ENCODE measurements at places on chromosomes 1 and 21.

GRCh38 chr1:234909851-234910250 lies 218.8 kb downstream of the TOMM20 start:
- DNase-seq = no peak

GRCh38 chr1:87106867-87107266 lies 192.4 kb downstream of the HS2ST1 start:
- DNase-seq = no peak

GRCh38 chr1:173052681-173053196 lies 2.0 kb upstream of the TNFSF18 start:
- DNase-seq = no peak

GRCh38 chr1:10178597-10179405 lies 31.6 kb upstream of the KIF1B start:
- no peak for DNase-seq

DNA sequence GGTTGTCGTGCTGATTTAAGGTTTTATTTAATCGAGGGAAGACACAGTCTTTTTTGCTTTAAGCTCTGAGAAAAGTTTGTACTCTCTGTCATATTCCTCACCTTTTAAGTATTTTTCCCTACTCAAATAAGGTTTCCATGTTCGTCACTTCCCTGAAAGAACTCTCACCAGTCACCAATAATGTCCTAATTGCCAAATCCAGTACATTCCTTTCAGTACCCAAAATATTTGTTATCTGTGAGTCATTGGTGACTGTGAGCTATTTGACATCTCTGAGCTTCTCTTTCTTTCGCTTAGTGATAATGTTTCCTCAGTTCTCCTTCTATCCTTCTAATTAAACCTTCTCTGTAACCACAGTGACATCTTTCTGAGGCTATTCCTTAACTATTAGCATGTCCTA lies 874.2 kb upstream of the ADGRL2 start:
- no peak for DNase-seq

GRCh38 chr1:235417086-235417697 lies 50.0 kb downstream of the TBCE start:
- peak; percentile 80 for DNase-seq

- no peak for DNase-seq
These were observed 56.1 kb downstream of the KAZN start for GRCh38 chr1:14654554-14654953.

DNA sequence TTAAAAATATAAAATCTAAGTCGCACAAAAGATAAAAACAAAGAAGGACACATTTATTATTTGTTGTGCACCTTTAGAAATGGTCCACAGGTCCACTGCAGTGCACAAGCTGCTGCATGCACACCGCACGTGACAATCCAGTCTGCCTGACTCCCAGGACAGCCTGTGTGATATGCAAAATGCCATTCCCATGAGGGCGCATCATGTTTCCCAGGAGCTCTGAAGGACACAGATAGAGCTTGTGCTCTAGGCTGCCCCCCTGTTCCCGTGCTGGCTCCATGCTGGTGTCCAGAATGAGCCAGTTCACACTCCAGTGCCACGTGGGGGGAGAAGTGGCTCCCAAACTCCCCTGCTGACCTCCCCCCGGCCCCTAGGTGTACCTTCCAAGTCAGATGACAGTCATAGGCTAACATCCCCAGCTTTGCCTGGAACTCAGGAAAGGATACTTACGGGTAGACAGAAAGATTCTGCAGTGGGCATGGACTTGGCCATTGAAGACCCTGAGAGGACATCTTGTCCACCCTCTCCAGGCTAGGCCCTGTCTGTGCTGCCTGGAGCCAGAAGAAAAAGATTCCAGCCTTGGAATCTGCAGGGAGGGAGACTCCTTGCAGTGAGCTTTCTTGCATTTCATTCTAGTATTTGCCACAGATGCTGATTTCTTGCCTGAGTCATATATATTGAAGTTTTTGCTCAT lies 26.3 kb downstream of the RAB7B start:
- no peak for DNase-seq

DNA sequence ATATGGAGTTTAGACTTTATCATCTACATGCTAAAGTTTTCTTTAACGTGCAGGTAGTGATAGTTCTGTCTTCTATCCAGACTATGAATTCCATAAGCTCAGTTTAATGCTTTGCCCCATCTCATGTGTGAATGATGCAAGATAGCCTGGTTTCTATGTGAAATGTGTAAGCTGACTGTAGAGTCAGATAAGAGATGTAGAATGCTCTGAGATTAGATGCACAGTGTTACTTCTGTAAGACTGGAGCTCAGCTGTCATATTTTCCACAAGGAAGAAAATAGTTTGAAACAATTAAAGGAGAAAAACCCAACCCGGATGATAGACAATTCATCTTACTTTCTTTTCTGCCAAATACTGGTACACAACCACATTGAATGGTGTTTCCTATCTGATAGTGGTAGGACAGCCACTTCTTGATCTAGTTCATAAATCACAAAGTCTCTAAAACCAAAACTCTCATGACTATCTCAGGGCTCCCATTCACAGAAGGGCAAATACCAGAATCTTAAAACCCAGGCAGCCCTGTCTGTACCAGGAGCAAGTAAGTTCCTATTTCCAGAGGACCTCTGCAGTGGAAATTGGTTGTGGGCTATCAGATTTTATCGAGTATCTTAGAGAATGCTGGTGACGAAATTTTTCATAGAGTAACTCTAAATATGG lies 50.6 kb downstream of the TBX15 start:
- no peak for DNase-seq

DNA sequence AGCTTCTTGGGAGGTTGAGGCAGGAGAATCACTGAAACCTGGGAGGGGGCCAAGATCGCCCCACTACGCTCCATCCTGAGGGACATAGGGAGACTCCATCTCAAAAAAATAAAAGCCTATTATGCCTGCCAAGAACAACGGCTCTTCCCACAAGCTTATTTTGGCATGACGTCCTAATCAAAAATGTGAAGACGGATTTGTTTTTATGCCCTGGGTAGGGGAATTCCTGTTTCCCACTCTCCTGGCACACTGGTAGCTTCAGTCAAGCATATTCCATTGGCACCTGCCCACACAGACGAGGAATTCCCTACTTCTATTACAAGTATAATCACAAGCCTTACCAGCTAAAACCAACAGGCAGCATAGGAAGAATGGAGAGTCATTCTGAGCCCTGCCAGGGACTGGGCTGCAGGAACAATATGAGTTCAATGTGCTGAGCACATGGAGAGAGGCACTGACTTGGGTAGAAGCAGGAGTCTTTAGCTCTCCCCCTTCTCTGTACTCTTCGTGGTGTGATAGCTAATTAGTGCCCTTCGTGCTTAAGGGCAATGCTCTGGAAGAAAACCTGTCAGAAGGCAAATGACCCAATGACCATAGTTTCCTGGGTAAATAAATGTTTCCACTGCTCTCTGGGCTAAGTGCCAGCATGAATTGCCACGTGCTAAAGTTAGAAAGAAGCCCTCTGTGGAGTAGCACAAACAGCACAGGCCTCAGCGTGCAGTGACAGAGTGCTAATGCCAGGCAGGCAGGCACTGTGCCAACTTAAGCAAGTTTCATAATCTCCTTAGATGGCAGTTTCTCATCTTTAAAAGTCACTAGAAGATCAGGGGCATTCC lies 16.8 kb downstream of the TNFSF4 start:
- no peak for DNase-seq

- no peak for DNase-seq
These were observed 96.7 kb downstream of the MRPL37 start for GRCh38 chr1:54296666-54297065.

DNA sequence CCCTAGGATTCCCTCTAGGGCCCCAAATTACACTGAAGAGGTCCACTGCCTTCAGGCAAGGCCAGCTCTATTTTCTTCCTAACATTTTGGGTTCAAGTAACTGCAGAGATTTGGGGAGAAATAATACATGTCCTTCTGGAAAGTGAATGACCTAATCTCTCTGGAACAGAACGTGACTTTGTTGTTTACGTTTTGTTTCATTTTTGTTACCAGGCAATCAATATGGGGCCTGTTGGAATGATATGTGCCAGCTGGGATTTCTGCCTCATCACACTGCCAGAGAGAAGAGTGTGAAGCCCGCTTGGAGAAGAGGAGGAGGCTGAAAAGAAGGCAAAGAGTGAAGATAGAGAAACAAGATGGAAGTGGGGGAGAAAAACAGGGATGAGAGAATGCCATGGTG lies 116.7 kb downstream of the FASLG start:
- no peak for DNase-seq

DNA sequence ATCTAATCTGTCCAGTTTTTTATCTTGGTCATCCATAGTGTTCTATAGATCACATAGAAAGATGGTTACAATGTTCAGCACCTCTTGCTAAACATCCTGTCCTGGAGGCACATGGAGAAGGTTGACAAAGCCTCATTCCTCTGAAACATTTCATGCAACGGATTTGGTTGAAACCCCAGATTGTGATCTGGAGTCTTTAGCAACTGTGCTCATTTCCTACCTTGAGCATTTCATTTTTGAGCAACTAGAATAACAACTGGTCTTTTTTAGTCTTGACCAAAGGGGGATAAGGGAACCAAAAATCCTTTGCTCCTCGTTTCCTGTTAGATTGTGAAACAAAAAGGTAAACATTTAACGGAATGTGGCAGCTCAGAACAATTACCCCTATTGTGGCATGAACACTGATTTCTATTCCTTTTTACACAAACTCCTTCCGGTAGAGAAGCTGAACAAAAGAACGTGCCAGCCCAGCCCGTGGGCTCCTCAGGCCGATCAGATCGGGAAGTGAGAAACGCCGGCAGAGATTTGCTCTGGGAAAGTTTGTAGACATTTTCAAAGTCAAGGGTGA lies 94.7 kb upstream of the ERRFI1 start:
- DNase-seq = no peak

DNA sequence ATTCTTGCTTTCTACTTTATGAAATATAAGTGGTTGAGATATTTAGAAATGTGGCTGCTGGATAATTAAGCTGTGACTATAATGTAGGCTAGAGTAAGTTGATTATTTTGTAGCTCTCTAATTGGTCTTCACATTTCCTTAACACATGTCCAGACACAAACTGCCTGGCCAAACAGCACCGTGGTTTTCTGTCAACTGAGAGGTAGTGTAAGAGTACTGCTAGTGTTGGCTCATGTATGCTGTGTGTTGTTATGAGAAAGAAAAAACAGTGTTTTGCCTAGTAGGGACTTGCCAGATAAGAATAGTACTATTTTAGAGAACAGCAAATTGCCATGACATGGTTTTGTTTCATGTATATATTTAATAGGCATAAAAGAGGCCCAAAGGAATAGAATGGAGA lies 37.1 kb downstream of the TMED5 start:
- DNase-seq = no peak

GRCh38 chr1:183417772-183418491 lies at the start of gene NMNAT2:
Gene NMNAT2 (minus strand): TSS chr1:183418380. CDS start chr1:183418267, 113 bp downstream.
- DNase-seq = no peak

DNA sequence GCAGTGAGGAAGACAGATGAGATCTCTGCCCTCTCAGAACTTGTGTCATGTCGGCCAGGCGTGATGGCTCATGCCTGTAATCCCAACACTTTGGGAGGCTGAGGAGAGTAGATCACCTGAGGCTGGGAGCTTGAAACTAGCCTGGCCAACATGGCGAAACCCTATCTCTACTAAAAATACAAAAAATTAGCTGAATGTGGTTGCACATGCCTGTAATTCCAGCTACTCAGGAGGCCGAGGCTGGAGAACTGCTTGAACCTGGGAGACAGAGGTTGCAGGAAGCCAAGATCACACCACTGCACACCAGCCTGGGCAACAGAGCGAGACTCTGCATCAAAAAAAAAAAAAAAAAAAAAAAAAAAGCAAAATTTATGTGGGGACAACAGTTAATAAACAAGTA lies 40.9 kb upstream of the RALGPS2 start:
- no peak for DNase-seq

DNA sequence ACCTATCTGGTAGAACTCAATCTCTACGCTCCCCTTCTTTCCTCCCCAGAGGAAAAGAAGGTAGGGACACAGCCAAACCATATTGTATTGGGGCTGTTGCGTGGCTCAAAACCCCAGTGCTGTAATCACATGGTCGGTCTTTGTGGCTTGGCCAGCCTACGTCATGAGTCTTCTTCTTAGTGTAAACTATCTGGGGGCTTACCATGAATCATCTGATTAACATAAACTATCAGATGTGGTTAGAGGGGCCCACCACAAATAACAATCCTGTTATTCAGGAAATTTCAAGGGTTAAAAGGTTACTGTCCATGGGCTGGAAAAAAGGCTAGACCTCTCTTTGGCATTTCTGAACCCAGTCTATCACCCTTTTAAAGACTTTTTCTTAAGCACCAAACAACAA lies 49.5 kb upstream of the GPR52 start:
- DNase-seq = no peak

DNA sequence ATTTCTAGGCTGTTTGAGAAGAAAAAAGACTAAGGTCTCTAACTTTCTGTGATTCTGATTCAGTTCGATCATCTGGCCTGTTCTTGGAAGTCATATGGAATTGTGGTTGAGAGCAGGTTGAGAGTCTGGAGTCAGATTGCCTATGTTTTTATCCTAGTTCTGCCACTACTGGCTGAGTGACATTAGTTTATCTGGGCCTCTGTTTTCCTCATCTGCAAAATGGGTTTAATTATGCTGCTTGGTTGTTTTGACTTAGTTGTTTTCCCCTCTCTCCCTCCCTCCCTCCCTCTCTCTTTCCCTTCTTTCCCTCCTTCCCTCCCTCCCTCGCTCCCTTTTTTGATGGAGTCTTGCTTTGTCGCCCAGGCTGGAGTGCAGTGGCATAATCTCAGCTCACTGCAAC lies 6.2 kb downstream of the MACF1 start:
- DNase-seq = no peak

- no peak for DNase-seq
These were observed 117.3 kb upstream of the MARK1 start for GRCh38 chr1:220410611-220411010.

DNA sequence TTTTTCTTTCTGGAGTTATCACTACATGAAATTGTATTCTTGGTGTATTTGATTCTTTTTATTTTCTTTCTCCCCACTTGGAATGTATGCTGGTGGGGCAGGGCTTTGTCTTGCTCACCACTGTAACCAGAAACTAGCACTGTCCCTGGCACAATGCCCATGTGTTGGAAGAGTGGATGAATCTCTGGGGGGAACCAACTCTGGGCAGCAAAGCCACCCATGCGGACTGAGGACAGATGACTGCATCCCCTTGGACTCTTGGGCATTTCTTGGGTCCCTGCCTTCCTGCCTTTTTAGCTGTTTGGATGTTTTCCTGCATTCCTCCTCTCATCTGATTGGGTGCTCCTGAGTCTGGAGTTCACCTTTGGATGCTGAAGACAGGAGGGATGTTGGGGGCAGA lies 6.1 kb downstream of the CYP4B1 start:
- no peak for DNase-seq

DNA sequence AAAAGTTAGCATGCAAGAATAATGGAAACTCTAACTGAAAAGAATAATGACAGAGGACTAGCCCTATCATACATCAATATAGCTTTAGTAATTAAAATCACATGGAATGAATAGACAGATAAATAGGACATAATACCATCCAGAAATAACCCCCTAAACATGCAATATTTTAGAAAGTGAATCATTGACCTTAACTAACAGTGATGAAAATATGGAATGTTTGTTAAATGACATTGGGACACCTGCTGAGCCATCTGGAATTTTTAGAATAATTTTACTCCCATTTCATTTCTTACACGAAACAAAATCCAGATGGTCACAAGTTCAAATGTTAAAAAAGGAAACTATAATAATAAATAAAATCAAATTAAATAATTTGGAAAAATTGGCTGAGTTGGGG lies 53.1 kb upstream of the FMO3 start:
- no peak for DNase-seq
